Activated gamma-delta T cell treated with Interleukin-2 at 50 U/mL for 16 hours (primary cell): ENCODE measurements at places on chromosomes 3 and 15.

DNA sequence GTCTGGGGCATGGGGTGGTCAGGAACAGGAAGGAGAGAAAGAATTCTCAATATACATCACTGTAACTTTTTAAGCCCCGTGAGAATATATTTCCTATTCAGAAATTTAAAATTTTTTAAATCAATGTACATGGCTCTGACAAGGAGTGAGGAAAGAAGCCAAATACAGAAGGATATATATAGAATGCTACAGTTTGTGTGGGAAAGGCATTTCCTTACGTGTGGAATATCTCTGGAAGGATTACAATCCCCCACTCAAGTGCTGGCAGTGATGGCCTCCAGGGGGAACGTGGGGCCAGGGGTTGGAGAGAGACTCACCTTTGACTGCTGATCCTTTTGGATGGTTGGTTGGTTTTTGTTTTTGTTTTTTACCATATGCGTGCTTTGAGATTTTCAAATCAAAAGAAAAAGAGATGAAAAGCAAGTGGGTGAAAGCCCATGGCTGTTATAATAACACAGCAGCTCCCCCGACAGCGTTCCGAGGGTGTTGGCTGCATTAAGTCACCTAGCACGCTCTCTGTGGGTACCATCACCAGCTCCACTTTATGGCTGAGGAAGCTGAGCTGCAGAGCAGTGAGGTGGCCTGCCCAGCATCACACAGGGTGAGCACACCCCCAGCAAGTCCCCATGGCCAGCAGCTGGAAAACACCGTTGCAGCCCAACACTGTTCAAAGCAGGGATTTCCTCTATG is 39.9 kb downstream of the TPRA1 start:
- no peak for DNase-seq

GRCh38 chr15:77387365-77388105 is 32.4 kb downstream of the PEAK1 start:
- no peak for DNase-seq

- DNase-seq = no peak
Observed at GRCh38 chr3:2735392-2735894, 374.7 kb downstream of the IL5RA start.

DNA sequence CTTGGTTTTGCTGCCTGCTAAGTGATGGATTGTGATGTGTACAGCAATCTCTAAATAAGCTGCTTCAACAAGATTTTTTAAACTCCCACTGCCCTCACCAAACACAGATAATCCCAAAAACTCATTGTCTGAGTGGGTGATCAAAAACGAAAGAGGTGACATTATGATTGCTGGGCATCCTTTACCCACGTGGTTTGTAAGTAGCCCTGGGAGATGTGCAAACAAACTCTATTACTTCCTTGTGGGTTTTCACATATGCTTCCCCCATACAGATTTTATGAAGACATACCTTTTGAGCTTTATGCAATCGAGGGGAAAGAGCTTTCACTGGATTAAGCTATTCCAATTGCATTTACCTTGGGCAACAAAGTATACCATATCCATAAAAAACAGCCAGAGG is 1000.4 kb downstream of the FHIT start:
- no peak for DNase-seq

GRCh38 chr15:40952901-40953712 is at the start of gene CHAC1:
CHAC1 (plus strand) TSS chr15:40953471; CDS start chr15:40953584, 113 bp downstream.
- DNase-seq = peak; percentile 93

DNA sequence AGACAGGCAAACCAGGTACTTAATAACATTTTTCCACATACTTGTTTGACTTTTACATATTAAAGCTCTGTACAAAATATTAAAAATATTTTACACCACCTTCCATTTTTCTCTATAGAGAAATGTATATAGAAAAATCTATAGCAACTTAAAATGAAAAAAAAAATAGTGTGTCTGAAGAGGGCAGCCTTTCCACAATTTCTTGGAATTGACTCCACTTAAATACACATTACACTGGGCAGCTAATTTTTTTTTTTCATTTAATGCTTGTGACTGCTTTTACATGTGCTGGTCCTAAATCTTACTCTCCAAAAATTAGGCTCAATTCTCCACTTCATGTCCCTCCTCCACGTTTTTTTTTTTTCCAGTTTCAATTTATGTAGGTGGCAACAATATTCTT is 427.0 kb upstream of the RBMS3 start:
- DNase-seq = no peak

DNA sequence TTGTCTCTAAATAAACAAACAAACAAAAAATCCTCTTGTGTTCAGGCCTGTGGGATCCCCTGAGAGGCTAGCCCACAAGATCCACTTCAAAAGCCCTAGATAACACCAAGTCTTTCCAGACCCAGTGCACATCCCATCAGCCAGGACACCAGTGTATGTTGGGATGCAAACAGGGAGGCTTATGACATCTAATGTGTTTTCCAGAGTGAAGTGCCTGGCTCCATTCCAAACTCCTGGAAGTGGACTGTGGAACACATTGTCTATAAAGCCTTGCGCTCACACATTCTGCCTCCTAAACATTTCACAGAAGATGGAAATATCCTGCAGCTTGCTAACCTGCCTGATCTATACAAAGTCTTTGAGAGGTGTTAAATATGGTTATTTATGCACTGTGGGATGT is 57.0 kb downstream of the MLH1 start:
- DNase-seq = no peak

DNA sequence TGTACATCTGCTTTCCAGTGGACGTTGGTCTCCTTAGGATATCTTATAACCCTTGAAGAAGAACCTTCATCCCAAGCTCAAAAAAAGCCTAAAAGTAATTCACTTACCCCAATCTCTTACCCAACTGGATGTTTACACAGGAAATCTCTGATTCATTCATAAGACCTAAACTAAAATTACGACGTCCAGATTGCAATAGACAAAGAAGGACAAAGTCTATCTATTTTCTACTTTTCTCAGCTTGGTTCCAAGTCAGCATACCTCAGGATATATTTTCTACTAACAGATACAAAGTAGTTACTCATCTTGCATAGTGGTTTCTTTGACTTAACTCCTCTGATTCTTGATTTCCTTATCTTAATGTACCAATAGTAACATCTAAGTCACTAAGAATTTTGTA is 669.9 kb downstream of the OTOL1 start:
- DNase-seq = no peak

DNA sequence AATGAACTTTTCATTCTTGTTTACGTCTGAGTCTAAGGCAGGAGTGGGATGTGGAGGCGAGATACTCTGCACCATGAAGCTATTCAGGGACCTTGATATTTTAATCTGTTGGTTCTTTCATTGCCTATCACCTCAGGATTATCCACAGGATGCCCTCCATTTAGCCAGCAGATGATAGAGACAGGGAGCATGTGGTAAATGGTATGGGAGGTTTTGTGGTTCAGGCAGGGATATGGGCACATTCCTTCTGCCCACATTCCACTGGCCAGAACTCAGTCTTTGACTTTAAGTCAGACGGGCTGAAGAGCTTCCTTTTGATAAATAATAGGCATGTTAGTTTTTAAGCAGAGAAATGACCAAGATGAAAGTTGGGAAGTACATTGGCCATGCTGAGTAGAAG is 548.0 kb upstream of the CCDC54 start:
- no peak for DNase-seq

- DNase-seq = no peak
Observed at GRCh38 chr15:67196672-67197363, 57.6 kb downstream of the AAGAB start.

DNA sequence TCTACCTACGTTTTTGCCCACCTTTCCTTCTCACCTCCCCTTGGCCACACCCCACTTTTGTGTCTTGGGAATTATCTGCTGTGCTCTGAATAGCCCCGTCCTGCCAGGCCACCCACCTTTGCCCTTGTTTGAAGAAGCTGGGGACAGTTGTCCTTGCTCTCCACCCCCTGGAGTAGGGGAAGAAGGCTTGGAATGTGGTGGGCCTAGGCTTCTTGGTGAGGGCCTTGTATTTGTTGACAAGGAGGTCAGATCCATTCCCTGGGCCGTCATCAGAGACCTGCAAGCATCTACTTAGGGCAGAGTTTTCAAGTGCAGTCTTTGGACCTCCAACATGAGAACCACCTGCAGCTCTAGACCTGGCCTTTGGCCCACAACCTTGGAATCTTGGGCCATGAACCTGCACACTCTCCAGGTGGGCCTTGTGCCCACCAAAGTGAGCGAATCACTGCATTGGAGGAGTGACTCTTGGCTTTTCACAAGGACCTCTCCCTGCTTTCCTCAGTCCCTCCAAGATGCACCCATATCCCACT is 160.6 kb downstream of the APBA2 start:
- no peak for DNase-seq

- DNase-seq = peak; percentile 67
Observed at GRCh38 chr15:38683382-38684242, 119.0 kb upstream of the RASGRP1 start.

DNA sequence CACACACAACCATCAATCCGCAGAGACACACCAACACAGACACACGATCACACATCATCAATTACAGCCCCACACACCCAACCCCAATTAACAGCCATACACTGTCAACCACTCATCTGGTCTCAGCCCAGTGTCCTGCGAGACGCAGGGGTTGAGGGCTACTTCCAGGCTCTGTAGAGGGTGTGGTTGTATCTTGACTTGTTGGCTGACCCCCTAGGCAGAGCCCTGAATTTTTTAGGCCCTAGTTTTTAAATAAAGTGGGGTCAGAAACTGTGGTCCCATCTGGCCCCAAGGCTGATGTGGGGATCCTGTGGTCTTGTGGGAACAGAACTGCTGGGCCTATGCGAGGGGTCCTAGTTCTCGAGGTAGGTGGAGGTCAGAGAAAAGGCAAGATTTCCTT is 9.2 kb downstream of the VILL start:
- DNase-seq = no peak

DNA sequence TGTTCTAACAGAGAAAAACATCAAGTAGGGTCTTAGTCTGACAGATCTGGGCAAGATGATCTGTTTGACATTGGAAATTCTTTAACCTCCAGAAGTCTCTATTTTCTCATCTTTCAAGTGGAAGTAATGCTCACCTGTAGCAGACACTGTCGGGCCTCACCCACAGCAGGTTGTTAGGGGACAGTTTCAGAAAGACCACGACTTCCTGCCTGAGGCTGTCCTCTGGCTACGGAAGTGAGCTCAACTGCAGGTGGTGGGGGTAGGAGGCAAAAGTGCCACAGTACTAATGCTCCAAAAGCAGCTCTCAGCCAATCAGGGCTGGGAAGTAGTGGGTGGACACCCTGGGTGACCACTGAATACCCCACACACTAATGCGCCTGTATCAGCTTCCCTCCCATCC is 111.4 kb upstream of the TOPAZ1 start:
- no peak for DNase-seq

DNA sequence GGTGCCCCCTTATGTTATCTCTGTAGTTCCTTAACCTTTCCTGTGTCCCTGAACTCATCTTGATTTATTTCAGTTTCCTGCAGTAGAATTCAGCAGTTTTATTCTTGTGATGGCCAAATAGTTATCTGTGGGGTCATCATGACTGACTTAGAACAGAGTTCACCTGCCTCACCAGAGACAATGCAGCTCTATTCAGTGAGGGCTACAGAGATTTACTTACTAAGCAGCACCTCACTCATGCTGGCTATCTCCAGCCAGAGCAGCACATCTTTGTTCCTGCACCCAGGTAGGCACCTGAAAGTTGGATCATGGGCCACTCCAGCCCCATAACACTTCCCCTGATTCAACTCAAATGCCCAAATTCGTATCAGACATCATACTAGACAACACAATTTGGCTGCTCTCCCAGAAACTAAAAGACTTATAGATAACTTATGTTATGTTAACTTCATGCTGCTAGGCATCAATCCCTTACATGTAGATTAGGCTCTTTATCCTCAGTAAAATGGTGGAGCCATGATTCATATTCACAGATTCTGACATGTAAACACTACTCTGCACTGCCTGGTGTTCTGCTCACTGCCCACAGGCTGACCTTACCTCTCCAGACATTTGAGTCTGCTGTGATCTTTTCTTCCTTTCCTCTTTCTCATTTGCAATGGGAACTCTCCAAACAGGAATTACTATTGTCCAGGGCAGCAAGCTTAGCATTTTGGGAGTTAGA is 9.3 kb upstream of the GOLGB1 start:
- DNase-seq = no peak

- DNase-seq = no peak
Observed at GRCh38 chr3:13767896-13768295, 112.0 kb downstream of the WNT7A start.

DNA sequence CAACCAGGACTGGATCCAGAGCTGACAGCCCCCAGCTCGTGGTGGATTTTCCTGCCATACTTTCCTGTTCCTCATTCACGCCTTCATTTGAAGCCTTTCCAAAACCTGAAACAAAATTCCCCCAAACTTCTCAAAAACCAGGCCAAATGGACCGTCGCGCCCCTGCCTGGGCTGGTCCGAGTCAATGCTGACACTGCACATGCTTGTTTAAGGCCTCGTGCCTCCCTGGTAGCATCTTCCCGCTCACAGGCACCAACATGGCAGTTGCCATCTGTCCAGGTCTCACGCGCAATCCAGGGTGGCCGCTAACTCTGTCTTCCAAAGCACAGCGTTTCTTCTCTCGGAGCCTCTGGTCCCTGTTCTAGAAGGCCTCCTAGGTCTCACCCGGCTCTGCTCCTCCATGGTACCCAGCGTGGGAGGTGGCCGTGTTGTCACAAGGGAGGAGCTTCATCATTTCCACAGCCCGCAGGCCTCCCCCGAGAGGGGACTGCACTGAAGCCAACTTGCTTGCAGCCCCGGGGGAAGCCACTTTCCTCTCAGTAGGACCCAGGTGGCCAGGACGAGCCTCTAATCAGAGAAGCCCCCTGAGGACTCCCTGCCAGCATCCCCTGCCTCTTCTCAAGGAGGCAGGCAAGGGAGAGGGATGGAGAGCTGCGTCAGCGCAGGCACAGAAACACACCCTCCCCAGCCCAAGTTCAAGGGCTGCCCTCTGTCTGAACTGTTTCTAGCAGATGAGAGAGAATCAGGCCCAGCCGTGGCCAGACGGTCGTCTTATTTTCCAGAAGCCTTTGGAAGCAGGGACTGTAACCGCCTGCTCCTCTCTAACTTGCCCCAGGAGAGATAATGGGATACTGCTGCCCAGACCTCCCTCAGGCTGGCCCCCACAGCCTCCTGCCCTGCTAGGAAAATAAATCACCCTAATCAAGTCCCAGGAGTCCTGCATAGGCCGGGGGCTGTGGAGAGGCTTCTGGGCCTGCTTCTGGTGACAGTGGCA is 152.8 kb upstream of the TLE3 start:
- no peak for DNase-seq

DNA sequence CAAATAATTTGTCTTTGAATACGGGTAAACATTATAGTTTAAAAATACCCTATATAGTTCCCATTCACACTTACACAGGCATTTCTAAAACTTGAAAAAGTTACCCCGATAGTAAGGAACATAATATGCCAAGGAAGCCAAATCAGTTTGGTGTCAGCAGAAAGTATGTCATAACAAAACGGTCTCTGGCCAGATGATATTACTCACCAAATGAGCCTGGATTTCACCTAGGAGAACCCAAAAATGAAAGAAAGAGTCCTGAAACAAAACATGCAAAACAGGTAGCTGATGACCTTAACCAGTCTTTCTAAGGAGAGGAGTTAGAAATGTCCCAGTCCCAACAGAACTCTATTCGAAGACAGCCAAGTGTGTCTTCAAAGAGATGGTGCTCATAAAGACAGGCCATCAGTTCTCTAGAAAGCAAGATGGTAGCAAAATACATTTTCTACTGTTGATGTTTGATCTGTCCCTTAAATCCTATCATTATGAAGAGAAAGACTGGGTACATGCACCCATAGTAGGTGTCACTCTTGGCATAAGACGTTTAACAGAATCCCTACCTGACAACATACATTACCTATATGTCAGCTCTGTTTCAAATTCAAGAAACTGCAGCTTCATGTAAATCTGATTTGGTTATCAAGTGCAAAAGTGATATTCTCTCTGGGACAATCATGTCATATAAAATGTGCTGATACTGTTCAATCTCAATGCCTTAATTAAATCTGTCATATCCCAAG is 942.5 kb downstream of the ROBO1 start:
- no peak for DNase-seq
